ENCODE measurements at places on chromosomes 3 and 15.
A peak's percentile ranks its signal among the peaks of the same experiment; 100 is the strongest.

- no peak for DNase-seq
Observed at GRCh38 chr3:14497321-14497720, 42.8 kb downstream of the GRIP2 start.

DNA sequence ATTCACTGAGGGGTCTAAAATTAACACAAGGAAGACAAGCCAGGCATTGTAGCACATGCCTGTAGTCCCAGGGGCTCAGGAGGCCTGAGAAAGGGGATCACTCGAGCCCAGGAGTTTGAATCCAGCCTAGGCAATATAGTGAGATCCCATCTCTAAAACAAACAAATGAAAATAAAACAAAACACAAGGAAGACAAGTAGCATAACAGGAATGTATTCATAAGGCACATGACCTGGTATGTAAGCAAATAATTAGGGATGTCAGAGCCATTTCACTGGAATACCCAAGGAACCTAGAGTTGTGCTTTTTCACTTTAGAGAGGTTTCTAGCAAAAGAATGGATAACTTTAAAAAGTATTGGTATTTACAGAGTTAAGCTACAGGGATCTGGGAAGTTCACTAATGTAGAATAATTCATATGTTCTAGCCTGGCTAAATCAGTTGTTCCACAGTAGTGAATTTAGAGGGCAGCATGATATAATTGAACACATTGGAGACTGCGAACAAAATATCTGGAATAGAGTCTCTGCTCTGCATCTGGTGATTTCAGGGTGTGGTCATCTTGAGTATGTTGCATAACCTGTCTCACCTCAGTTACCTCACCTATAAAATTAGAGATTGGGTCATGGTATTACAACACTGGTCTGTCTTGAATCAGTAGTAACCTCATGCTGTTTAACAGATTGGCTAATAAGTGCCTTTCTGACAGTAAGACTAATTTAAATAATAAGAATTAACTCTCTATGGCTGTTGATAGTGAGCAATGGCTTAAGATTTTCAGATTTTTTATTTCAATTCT lies 9.3 kb downstream of the GRAMD1C start:
- no peak for DNase-seq

DNA sequence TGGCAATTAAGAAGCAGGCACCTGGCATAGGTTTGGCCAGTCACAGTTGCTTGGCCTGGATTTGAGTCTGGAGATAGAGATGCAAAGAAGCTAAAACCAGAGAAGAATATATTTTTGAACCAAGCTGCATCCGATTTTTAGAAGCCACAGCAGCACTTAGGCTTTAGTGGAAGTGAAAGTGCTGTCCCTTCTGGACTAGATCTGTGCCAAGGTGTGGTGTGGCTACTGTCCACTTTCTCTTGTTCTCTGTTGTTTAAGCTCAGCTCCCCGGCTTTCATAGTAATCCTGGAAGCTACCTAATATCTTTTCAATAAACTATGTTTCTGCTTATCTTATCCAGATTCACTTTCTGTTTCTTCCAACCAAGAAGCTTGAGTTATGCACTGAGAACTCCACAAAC lies 183.4 kb upstream of the THRB start:
- DNase-seq = no peak

DNA sequence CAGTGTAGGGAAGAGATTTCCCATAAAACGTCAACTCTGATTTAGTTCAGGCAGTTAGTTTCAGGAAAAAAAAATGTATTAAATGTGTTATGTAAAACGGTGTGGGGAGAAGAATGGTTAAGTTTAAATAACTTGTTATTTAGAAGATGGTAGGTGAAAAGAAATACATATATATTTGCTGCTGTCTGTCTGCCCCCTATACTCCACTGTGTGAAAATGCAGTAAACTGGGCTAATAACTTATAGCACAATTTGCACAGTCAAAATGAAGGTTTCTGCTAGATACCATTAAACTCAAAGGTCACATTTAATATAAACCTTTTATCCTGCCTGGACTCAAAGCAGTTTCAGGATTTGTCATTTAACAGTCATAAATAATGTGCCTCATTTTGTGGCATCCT lies 515.0 kb downstream of the FGF12 start:
- DNase-seq = no peak

- DNase-seq = no peak
Observed at GRCh38 chr3:134663721-134664456, 13.1 kb upstream of the KY start.

DNA sequence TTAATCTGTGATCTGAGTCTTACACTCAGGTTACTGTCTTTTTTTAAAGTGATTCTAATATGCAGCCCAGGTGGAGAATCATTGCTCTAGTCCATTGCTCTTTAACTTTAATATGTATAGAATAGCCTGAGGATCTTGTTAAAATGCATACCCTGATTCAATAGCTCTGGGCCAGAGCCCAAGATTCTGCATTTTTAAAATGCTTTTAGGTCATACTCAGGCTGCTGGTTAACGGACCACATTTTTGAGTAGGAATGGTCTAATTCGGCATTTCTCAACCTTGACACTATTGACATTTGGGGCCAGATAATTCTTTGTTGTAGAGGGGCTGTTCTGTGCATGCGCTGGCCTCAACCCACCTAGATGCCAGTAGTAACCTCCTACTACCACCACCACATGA lies 20.9 kb upstream of the FSTL1 start:
- no peak for DNase-seq

GRCh38 chr3:170368921-170369320 lies 11.4 kb downstream of the SKIL start:
- no peak for DNase-seq

GRCh38 chr3:102299125-102299877 lies 135.5 kb upstream of the ZPLD1 start:
- DNase-seq = no peak

GRCh38 chr3:105499961-105500360 lies 133.3 kb downstream of the ALCAM start:
- DNase-seq = peak; percentile 14

GRCh38 chr3:79846148-79846933 lies 78.5 kb upstream of the ROBO1 start:
- DNase-seq = no peak

- no peak for DNase-seq
Observed at GRCh38 chr3:107189158-107189791, 188.0 kb upstream of the CCDC54 start.

DNA sequence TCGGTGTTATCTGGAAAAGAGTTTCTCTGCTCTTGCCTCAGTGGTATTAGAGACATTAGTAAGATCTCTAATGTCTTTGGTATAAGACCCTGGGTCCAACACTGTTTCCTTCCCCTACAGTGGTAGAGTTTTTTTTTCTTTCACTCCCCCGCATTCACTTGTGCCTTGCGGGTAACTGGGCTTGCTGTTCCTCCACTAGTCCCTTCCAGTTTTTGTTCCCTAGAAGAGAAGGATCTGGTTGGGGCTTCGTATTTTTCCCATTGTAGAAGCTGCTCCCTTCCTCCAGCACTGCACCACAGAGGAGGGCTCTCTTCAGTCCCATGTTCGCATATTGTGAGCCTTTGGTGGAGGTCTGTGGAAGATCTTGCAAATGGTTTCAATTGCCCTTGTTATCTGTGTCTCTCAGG lies 13.7 kb downstream of the CTDSPL2 start:
- no peak for DNase-seq

DNA sequence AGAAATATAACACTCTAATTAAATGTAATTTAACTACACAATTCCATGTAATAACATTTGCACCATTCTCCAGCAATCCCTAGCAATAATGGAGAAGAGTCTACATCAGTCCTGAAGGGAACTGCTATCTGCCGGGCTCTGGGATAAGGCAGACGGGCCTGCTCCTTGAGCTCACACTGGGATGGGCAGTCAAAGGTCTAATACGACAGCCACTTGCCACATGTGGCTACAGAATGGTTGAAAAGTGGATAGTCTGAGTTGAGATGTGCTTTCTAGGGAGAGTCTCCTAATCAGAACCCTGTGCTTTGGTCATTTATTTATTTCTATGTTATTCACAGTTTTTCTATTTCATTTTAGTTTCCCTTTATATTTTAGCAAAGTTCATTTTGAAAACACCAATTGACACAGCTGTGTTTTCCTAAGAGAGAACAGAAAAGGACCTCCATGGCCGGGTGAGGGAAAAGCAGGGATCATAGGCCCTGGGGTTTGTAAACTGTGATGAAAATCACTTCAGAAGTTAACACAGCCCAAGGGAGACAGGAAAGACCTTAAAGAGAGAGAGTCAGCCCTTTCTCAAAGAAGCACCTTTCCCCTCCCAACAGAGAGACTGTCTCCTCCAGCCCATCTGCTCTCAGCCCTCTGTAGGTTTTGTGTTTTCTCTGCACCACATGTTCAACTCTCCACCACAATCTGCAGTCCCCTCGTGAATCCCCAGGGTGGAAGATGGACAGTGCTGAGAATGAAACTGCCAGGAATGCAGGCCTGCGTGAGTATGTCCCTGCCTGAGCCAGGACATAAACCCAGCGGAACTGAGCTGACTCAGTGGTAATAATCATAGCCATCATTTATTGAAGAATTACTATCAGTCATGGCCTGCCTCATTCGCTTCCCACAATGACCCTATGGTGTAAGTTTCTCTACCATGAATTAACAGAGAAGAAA lies 11.6 kb downstream of the FSIP1 start:
- no peak for DNase-seq

GRCh38 chr15:36557364-36557763 lies 22.1 kb upstream of the CDIN1 start:
- no peak for DNase-seq

GRCh38 chr15:25671132-25671531 lies 192.0 kb downstream of the ATP10A start:
- DNase-seq = no peak

DNA sequence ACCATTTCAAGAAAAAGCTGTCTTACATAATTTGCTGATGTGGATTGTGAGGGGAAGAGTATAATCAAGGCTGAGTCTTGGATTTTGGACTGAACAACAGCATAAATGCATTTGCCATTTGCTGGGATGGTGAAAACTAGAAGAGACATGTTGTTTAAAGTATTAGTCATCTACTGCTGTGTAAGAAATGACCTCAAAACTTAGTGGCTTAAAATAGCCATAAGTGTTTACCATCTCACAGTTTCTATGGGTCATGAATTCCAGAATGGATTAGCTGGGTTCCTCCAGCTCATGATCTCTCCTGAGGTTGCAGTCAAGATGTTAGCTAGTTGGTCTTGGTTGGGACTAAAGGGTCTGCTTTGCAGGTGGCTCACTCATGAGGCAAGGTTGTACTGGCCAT lies 66.2 kb downstream of the SCN11A start:
- DNase-seq = no peak

GRCh38 chr3:194872669-194872977 lies 186.9 kb downstream of the FAM43A start:
- DNase-seq = no peak

GRCh38 chr3:114376516-114377185 lies 82.8 kb downstream of the TIGIT start:
- no peak for DNase-seq

DNA sequence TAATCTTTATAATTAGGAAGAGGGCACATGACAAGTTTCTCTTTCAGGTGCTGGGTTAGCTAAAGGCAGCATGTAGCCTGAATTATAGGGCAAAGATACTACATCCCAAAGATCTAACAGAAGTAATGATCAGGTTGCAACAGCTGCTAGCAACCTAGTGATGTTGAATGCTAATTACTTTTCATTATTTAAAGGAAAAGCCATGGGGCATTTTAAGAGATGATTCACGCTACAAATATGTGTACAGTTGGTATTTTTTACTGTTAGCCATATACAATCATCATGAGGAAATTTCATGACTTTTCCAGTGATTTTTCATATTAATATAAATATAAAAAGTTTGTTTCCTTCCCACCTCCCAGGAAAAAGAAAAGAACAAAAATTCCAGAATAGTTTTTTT lies 43.0 kb downstream of the NEK10 start:
- DNase-seq = no peak

DNA sequence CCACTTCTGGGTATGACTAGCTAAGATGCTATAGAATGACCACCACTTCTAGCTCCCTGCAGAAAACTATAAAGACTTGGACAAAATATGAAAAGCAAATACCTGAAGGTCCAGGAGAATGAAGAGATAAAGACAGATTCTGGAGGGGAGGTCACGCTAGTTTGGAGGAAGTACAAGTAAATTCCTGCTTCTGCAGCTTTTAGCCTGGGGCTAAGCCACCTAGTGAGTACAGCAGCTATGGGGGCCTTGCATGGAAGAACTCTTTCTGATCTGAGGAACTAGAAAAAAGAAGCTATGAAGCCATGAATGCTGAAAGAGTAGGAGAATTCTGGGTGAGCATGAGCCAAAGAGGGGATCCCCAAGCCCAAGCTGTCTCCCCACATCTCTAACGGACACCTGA lies 29.8 kb downstream of the NRG4 start:
- no peak for DNase-seq

DNA sequence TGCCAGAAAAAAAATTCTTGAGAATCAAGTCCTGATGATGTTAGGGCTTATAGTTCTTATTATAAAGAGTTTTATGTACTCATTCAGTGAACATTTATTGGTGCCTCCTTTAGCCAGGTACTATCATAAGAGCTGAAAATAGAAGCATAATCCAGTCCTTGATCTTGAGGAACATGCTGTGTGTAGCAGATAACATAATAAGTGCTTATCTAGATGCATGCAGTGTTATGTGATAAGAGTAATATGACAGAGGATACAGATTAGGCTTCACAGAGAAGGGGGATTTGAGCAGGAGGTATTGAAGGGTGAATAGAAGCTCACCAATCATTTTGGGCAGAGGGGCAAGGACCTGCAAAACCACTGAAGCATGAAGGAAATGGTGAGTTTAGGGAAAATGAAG lies 1.1 kb downstream of the CCR2 start:
- DNase-seq = no peak

DNA sequence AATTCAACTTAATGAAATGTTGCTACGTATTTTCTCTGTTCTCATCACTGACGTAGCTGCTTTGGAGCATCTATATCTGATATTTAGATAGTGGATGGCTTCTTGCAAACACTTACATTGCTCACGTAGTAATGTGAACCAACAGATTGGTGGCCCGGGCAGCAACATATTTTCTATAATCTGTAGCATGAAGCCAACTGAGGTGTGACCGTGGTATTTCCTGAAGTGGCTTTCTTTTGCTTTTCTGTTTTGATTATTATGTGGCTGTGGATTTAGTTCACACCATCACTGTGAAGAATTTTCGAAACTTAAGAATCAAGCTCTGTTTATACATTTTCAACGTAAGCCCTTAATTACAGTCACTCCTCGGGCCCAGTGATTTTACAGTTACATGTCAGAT lies 288.5 kb downstream of the LPP start:
- no peak for DNase-seq

GRCh38 chr3:3109407-3110298 lies 521 bp downstream of the IL5RA start:
- DNase-seq = no peak

GRCh38 chr3:183249006-183249718 lies 3.9 kb upstream of the B3GNT5 start:
- DNase-seq = no peak

- DNase-seq = no peak
Observed at GRCh38 chr3:72613871-72614270, 234.4 kb downstream of the SHQ1 start.

All from lung (tissue), 17 donors.